Left ventricle myocardium inferior (tissue), 1 donor: ENCODE measurements at places on chromosomes 2 and 18. TPM values are rescaled to one million over a fixed set of nuclear protein-coding genes. Genes with fewer than 3 reads are reported as not detected.

The ERBB4 gene
- 8.3 TPM for total RNA-seq

DNA sequence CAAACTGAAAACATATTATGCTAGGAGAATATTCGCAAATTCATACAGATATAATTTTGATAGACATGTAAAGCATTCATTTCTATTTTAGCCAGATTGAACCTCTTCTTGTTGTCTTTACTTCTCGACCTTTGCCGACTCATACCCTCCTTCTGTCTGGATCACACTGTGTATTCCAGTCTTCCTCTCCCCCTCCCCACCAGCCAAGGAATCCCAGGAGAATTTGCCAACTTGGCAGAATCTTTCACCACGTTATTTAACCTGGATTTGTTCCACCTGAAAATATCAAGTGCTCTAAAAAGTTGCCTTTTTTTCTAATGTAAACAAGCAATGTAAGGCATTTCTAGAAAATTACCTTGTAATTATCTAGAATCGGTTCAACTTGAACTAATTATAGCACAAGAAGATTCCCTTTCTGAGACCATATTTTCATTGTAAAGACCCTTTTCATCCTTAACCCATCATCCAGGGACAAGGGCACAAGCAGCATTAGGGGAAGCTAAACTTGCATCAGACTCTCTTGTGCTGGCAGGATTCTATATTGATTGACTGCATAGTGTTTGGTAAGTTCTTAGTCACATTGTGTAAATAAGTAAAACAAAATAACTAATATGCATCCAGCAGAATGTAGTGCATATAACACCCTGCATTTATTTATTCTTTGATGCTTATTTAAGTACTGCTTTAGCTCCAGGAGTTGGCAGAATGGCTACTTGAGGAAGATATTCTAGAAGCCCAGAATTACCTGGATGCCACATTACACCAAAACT lies 1328.7 kb upstream of the NXPH2 start:
- no peak for DNase-seq
- H3K36me3 ChIP-seq: no peaks in the 10 kb centered on the region
- H3K4me3 ChIP-seq: no peak overlapping the region
- H3K27me3 ChIP-seq: no peaks in the 10 kb centered on the region
- no peaks in the 10 kb centered on the region for H3K4me1 ChIP-seq

The CLEC4F gene
- not detected for total RNA-seq

The ZSWIM2 gene
- not detected for total RNA-seq
